ENCODE measurements at places on chromosomes 12 and 14.

- DNase-seq = peak; percentile 9
Observed at GRCh38 chr12:131454418-131455217, 256.3 kb upstream of the SFSWAP start.

- DNase-seq = no peak
Observed at GRCh38 chr12:4117386-4118016, 156.1 kb upstream of the CCND2 start.

GRCh38 chr12:6778217-6778573 is 5.9 kb downstream of the LAG3 start:
- no peak for DNase-seq

- DNase-seq = no peak
Observed at GRCh38 chr12:43669373-43669772, 89.2 kb downstream of the PUS7L start.

DNA sequence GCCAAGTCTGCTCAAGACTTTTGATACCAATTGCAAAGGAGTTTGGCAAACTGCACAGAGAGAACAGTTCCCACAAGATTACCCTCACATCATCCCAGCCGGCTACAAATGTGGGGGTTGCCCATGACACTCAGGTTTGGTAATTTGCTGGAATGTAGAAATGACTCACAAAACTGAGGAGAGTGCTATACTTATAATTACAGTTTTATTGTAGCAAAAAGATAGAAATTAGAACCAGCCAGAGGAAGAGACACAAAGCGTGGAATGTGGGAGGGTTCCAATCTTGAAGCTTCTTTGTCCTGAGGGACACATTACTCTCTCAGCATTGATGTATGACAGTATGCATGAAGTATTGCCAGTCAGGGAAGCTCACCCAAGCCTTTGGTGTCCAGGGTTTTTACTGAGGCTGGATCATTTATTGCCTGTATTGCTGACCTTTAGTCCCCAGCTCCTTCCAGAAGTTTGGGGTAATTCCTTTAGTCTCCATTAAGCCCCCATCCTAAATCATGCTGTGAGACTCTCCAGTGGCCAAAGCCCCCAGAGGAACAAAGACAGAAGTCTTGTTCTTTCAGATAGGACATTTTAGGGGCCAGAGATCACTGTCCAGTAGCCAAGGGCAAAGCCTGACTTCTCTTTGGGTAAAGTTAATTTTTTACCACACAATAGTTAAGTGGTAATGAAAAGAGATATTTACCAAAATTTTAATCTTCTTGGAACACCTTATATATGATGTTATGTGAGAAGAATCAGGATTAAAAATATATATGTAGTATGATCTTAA is 9.9 kb downstream of the TBK1 start:
- no peak for DNase-seq

DNA sequence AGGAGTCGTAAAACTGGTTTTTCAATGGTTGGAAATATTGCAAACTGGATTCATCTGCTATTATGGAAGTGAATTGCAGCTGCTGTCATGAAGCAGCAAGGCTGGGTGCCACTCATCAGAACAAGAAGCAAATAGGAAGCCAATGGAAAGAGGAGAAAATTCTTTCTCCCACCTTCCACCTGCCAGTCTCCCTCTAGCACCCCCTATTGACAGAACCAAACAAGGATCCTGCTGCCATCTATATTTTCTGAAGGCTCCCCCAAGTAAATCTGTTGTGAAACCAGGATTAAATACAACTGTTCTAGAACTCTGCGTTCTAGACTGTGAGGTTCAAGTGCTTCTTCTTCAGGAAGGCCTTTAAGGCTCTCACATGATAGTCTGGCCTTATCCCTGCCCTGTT is 286.6 kb downstream of the AACS start:
- no peak for DNase-seq

- DNase-seq = no peak
Observed at GRCh38 chr14:80133457-80133856, 77.8 kb downstream of the DIO2 start.

Measured in activated CD4-positive, alpha-beta T cell treated with anti-CD3 and anti-CD28 coated beads, Interleukin-2, amount 50 U/mL, for 24 hours (primary cell).